Stimulated activated CD8-positive, alpha-beta memory T cell treated with anti-CD3 and anti-CD28 coated beads, Interleukin-15, amount 100 ng/mL, for 1 hour (primary cell): ENCODE measurements at places on chromosomes 6 and 20.

GRCh38 chr6:36692220-36692619, 5.4 kb upstream of the RAB44 start:
- no peak for DNase-seq

- DNase-seq: no peak
Measured at GRCh38 chr20:49889001-49889934, 26.1 kb downstream of the SPATA2 start.

- no peak for DNase-seq
Measured at GRCh38 chr6:24524805-24525204, 30.0 kb downstream of the ALDH5A1 start.

GRCh38 chr6:4763921-4764320, 12.3 kb upstream of the CDYL start:
- no peak for DNase-seq

- no peak for DNase-seq
Measured at GRCh38 chr6:73657201-73657600, 3.4 kb upstream of the SLC17A5 start.

DNA sequence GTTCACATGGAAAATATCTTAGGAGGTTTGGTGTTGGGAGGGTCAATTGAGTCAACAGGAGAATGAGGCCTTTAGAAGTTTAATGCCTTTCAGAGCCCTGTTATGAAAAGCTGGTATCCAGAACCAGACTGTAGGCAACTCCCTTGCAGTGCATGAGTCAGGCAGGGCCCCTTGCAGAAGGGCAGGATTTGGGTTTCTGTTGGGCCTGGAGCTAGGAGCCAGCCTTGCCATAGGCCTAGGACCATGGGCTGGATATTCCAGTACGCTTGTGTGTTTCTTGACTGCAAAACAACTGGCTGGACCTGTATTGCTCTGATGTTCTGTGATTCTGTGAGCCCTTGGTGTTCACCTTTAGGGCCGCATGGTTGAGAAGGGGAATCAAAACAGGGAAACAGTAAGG, 350.9 kb upstream of the PRND start:
- DNase-seq: no peak

DNA sequence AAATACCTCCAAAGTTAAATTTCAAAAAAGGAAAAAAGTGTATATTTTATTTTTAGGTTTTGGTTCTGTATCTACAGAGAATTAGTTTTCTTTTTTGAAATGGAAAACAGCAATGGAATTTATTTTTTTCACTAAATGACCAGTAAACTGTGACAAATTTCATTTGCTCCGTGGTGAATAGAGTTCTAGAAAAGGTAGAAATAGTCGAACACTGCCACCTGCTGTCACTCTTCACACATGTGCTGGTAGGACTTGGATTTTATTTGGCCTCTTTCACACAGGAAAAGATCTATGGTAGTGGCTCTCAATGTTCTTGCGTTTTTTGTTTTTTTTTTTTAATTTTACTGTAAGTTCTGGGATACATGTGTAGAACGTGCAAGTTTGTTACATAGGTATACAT, 312.5 kb downstream of the EYA4 start:
- no peak for DNase-seq
